Body of pancreas (tissue), 4 donors: ENCODE measurements at places on chromosomes 11 and 22. TPM values are rescaled to one million over a fixed set of nuclear protein-coding genes. Genes with fewer than 3 reads are reported as not detected.

Gene MFRP
- total RNA-seq, result not detected

Gene HTR3A
- total RNA-seq, result 0.33 TPM

Gene C11orf87
- not detected for total RNA-seq

Gene DGAT2
- total RNA-seq, result 38.6 TPM

Gene OTOG
- not detected for total RNA-seq

Gene SLC1A2
- 23.1 TPM for total RNA-seq

Gene PICK1
- 39.7 TPM for total RNA-seq

Gene ADORA2A
- 19.4 TPM for total RNA-seq

DNA sequence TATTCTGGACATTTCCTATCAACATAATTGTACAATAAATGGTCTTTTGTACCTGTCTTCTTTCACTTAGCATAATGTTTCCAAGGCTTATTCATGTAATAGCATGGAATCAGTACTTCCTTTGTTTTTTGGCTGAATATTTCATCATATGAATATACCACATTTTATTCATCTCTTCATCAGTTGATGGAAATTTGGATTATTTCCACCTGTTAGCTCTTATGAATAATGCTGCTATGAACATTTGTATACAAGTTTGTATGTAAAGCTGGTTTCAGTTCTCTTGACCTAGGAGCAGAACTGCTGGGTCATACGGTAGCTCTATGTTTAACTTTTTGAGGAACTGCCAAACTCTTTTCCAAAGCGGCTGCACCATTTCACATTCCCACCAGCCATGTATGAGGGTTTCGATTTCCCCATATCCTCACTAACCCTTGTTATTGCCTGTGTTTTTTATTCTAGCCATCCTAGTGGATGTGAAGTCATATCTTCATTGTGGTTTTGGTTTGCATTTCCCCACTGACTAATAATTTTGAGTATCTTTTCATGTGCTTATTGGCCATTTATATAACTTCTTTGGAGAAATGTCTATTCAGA, 20.9 kb downstream of the EXT2 start:
- H3K36me3 ChIP-seq, result peaks cover 19% of the 10 kb centered on the region
- no peak overlapping the region for H3K4me3 ChIP-seq
- no peak for DNase-seq

- H3K36me3 ChIP-seq, result no peaks in the 10 kb centered on the region
- no peak overlapping the region for H3K4me3 ChIP-seq
- H3K27me3 ChIP-seq, result no peaks in the 10 kb centered on the region
- no peaks in the 10 kb centered on the region for H3K4me1 ChIP-seq
- no peak overlapping the region for H3K27ac ChIP-seq
- no peak for DNase-seq
Measured at GRCh38 chr11:71365626-71366025, 82.6 kb downstream of the DHCR7 start.

DNA sequence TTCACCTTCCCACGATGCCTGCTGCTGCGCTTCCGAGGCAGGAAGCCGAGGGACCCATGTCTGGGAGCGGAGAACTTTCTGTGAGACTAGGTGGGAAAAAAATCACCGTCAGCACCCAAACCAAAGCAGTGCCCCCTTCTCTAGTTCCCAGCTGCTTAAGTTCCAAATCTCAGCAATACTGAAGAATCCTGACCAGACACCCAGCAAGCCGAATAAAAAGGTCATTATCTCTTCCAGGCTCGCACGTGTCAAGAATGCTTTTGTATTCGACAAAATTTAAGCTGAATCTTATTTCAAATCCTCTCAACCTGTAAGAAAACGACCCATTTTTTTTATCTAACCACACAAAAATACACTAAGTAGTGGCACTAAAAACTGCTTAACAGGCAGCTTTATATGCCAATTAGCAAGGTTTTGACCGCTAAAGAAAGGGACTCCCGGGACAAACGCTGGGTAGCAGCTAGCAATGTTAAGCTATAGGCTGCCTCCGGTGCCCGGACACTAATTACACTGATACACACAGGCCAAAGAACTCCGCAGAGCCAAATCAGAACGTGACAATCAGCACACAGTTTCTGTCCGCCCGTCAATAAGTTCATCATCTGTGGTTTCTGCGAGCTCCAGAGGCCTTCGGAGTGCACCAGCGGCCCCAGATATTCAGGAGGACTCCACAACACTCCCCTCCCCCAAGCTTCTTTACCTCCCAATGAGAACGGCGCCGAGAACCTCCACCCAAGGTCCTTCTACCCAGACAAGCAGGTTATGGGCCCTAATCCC, 728 bp downstream of the RPL3 start:
- H3K4me1 ChIP-seq, result peaks cover 52% of the 10 kb centered on the region
- peak overlapping the region; percentile 99 for H3K27ac ChIP-seq
- no peaks in the 10 kb centered on the region for H3K27me3 ChIP-seq
- peaks cover 24% of the 10 kb centered on the region for H3K36me3 ChIP-seq

- H3K4me3 ChIP-seq, result no peak overlapping the region
- peaks cover 15% of the 10 kb centered on the region for H3K4me1 ChIP-seq
- H3K27me3 ChIP-seq, result no peaks in the 10 kb centered on the region
- H3K36me3 ChIP-seq, result no peaks in the 10 kb centered on the region
Measured at GRCh38 chr11:20363149-20363499, 390 bp upstream of the HTATIP2 start.

- H3K4me1 ChIP-seq, result peaks cover 26% of the 10 kb centered on the region
- H3K27me3 ChIP-seq, result no peaks in the 10 kb centered on the region
- no peak overlapping the region for H3K27ac ChIP-seq
Measured at GRCh38 chr11:120546312-120547205, 35.0 kb downstream of the GRIK4 start.

DNA sequence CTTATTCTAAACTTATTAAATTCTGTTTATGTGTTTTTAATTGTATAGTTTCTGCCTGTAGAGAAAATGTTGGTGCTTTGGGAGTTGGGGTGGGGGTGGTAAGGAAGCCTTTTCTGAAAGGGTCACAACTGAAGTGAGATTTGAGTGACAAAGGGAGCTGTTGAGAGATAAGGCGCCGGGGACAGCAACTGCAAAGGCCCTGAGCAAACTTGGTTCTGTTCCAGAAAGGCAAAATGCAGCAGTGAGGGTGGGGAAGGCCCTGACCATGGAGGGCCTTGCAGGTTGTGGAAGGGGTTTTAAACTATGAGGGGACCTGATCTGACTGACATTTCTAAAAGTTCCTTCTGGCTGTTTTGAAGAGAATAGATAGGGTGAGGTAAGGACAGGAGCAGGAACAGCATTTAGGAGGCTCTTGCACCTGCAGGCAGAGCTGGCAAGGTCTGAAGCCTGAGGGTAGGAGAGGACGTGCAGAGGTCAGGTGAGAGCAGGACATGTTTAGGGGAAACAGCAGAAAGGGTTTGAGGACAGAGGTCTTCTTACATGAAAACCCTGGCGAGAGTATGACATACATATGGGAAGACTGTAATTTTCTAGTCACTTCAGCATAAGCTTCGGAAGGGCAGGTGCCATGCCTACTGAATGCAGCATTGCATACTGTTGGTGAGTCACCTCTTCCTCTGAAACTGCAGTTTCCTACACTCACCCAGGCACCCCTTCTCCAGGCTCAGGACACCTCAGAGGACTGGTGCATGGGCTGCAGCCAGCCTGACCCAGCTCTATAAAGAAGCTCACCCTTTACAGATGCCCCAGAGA, 190.7 kb downstream of the SNX19 start:
- no peaks in the 10 kb centered on the region for H3K36me3 ChIP-seq
- H3K27ac ChIP-seq, result no peak overlapping the region
- H3K27me3 ChIP-seq, result no peaks in the 10 kb centered on the region
- no peak overlapping the region for H3K4me3 ChIP-seq

DNA sequence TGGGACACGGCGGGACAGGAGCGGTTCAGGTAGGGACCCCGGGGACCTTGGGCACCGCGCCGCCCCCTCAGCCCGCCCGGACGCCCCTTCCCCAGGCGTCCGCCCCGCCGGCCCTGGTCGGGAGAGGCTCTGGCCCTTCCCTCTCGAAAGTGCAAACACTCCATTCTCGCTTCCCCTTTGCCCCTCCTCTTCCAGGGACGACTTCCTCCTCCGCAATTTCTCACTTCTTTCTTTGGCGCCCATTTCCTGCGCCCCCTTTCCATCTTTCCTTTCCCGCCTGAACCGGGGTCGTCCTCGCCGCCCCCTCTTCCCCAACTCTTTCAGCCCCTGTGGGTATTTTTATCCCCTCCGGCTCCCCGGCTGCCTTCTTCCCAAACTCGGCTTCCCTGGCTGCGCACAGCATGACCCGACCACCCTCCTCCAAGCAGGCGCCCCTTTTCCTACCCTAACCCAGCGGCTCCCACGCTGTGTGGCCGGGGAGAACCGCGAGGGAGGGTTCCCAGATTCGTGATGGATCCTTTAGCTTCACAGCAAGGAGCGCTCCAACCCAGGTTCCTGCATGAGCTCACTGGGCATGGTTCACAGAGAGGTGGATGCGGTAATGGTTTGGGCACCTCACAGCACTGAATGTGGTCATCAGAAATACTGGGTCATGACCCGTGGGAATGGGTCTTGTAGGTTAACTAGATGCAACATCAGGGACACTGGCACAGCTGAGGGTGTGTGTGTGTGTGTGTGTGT, 689 bp downstream of the RAB39A start:
- H3K4me1 ChIP-seq, result peaks cover 9% of the 10 kb centered on the region
- no peak overlapping the region for H3K27ac ChIP-seq
- no peak overlapping the region for H3K4me3 ChIP-seq
- H3K27me3 ChIP-seq, result peaks cover 8% of the 10 kb centered on the region

GRCh38 chr11:81644239-81644840, 1089.3 kb downstream of the FAM181B start:
- H3K27ac ChIP-seq, result no peak overlapping the region
- H3K4me1 ChIP-seq, result no peaks in the 10 kb centered on the region
- peak; percentile 11 for DNase-seq
- H3K36me3 ChIP-seq, result no peaks in the 10 kb centered on the region

- no peak for DNase-seq
- H3K27me3 ChIP-seq, result no peaks in the 10 kb centered on the region
- no peak overlapping the region for H3K27ac ChIP-seq
Measured at GRCh38 chr11:11192541-11192940, 160.5 kb downstream of the CSNK2A3 start.

- H3K36me3 ChIP-seq, result no peaks in the 10 kb centered on the region
- no peaks in the 10 kb centered on the region for H3K27me3 ChIP-seq
- no peak overlapping the region for H3K27ac ChIP-seq
- H3K4me3 ChIP-seq, result no peak overlapping the region
- H3K4me1 ChIP-seq, result peaks cover 83% of the 10 kb centered on the region
- peak; percentile 78 for DNase-seq
Measured at GRCh38 chr11:11848891-11849746, 7.3 kb downstream of the USP47 start.

GRCh38 chr11:102047305-102047924, at the start of gene CFAP300:
TSS of gene CFAP300 (plus strand) at chr11:102047437. CDS start at chr11:102047471, 34 bp downstream.
- H3K27ac ChIP-seq, result no peak within 1 kb of the TSS
- DNase-seq, result peak; percentile 76
- no peaks in the 10 kb centered on the region for H3K36me3 ChIP-seq
- H3K4me1 ChIP-seq, result peaks cover 10% of the 10 kb centered on the region
- no peaks in the 10 kb centered on the region for H3K27me3 ChIP-seq

GRCh38 chr11:112630496-112630895, 330.7 kb upstream of the NCAM1 start:
- no peaks in the 10 kb centered on the region for H3K27me3 ChIP-seq
- no peak overlapping the region for H3K27ac ChIP-seq
- no peaks in the 10 kb centered on the region for H3K4me1 ChIP-seq
- no peaks in the 10 kb centered on the region for H3K36me3 ChIP-seq
- DNase-seq, result no peak
- no peak overlapping the region for H3K4me3 ChIP-seq

DNA sequence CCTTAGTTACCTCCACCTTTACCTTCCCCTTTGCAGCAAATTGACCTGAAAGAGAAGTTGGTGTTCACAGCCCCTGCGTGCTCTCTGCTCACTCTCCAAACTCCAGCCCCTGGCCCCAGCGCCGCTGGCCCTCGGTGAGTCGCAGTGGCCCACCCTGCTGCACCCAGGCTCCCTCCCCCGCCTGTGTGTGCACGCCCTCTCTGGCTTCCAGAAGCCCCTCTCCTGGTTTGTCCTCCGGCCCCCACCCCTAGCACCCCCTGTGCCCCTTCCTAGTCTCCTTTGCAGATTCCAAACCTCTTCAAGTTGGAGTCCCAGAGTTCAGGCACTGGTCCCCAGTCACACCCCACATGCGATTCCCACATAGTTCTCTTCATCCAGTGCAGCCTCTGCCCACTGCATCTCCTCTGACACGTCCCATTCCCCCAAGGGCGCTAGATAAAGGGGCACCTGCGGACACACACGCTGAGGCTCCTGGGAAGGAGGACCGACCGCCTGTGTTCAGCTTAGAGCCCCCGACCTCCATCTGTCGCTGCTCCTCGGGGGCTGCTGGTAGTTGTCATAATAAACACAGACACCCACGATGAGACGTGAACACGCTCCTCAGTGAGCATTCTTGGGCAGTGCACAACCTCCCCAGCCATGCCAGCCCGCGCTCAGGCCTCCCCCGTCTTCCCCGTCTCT, 1.5 kb upstream of the PHRF1 start:
- no peak for DNase-seq
- H3K27me3 ChIP-seq, result no peaks in the 10 kb centered on the region
- peaks cover 43% of the 10 kb centered on the region for H3K4me1 ChIP-seq
- H3K27ac ChIP-seq, result peak overlapping the region; percentile 66

DNA sequence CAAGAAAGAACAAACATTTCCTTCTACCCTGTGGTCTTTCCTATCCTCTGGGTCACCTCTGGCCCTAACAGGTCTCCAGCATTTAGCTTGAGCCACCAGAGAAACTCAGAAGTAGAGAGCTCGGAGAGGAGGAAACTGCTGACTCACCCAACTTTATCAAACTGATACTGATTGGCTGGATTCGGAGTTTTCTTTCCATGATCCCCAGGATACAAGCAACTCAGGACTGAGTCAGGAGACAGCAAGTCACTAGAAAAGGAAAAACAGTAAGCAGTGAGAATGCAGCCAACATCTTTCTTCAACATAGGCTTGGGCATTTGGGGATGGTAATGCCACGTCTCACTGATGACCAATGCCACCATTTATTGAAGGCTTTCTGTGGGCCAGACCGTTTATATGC, 32.7 kb downstream of the THOC5 start:
- DNase-seq, result no peak
- no peaks in the 10 kb centered on the region for H3K27me3 ChIP-seq
- H3K4me1 ChIP-seq, result no peaks in the 10 kb centered on the region
- H3K4me3 ChIP-seq, result no peak overlapping the region
- peaks cover 27% of the 10 kb centered on the region for H3K36me3 ChIP-seq
